Large intestine (tissue), 12 donors: ENCODE measurements at places on chromosomes 2 and 18. TPM values are rescaled to one million over a fixed set of nuclear protein-coding genes. Genes with fewer than 3 reads are reported as not detected.

Gene ZNF396
- polyA plus RNA-seq: 2.8 TPM

Gene ANO7
- polyA plus RNA-seq: 31.7 TPM

Gene TNP1
- polyA plus RNA-seq: not detected

Gene EFHD1
- 1.7 TPM for polyA plus RNA-seq

DNA sequence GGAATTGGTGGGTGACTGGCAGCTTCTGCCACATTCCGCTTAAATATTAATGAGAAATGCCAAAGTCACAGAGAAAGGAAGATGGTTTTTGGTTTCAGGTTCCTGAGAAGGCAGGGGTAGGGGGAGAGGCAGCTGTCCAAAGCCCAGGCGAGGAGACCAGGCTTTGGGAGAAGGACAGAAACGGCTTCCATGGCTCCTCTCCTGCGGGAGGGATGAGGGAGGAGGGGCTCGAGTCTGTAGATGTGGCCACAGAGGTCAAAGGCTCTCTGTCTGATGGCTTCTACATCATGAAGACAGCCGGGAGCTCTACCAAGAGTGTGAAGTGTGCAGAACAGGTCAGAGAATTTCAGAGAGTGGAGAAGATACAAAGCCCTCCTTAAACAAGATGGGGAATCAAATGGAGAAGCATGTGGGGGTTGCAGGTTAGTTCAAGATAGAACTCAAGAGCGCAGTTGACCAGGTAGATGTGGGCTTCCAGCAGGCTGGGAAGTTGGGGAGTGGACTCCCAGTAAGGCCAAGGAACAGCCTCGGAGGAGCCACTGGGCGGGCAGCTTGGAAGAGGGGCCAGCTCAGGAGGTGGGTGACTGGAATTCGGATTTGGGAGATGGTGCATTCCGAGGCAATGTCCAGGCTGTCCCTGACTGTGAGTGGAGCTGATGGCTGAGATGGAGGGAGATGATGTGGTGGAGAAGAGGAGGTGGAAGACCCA lies 23.8 kb upstream of the HPCAL1 start:
- no peak for DNase-seq

DNA sequence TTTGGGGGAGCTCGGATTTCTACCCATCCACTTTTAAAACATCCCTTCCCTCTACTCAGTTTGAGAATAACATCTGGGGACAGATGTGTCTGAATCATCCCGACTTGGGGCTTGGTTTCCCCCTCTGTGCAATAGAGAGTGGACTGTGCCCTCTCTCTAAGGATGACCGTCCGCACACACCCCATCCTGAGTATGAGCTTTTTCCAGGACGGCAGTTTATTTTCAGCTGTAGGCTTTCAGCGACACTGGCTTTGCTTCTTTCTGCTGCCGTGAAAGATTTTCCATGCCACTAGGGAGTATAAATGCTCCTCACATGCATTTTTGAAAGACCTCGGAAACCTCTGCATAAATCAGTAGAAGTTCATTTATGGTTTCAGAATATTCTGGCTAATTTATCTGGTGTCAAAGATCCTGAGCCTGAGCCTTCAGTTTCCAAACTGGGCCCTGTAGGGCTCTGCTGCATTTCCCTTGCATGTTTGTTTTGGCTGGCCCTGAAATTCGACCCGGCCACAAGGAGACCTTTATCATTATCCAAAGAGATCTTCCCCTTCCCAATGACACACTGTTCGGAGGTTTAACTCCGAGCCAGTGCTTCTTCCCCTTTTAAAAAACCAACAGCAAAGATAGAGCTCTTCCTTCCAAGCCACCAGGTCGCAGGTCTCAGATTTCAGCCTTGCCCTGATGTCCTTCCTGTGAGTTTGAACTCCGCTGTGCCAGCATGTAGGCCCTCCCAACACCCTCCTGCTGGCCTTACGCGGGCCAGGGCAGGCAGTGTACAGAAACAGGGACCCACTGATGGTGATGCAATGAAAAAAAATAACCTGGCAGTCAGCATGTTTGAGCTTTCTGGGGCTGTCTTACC lies 53.3 kb downstream of the FECH start:
- DNase-seq: peak; percentile 61

DNA sequence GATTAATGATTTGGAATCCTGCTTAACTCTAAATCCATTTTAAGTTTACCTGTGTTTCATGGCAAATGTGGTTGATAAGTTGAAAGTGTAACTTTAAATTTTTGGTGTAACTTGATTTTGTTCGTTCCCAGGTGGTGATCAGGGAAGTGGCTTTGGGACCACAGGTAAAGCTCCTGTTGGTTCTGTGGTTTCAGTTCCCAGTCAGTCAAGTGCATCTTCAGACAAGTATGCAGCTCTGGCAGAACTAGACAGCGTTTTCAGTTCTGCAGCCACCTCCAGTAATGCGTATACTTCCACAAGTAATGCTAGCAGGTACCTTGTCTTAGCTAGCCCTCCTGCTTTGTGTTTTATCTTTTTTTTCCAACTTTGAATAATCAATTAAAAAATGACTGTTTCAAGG lies 62.8 kb downstream of the AGFG1 start:
- DNase-seq: no peak

GRCh38 chr2:197201874-197202273 lies 108.7 kb downstream of the ANKRD44 start:
- no peak for DNase-seq

DNA sequence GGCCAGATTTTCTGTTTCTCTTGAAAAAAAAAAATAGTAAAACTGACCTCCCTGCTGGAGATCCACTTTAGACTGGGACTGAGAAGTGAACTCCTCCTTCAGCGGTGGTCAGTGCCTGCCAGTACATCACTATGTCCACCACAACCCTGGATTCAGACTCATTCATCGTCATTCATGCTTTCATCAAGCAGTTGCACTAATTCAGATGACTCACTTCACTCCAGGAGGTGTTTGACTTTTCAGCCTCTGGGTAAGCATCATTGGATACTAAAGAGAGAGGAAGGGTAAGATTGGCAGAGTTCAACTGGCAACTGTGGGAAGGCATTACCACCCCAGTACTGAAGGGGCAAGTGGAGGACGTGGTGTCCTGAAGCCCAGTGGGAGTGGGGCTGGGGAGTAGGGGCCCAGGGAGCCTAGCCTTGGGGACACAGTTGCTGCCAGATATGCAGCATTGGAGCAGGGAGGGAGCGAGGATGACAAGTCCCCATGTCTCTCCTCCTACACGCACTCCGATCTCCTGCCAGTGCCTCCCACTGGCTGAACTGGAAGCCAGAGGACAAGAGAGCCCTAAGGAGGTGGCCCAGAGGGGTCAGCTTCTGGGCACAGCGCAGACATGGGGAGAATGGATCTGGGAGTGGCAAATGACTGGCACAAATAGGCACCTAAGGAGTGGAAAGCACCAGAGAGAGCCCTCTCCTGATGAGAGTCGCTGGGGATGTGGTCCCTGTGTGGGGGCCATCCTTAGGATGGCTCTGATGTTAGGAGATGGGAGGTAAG lies 111.1 kb downstream of the TGFA start:
- DNase-seq: no peak

GRCh38 chr18:79917169-79917852 lies 34.1 kb downstream of the SLC66A2 start:
- DNase-seq: no peak

DNA sequence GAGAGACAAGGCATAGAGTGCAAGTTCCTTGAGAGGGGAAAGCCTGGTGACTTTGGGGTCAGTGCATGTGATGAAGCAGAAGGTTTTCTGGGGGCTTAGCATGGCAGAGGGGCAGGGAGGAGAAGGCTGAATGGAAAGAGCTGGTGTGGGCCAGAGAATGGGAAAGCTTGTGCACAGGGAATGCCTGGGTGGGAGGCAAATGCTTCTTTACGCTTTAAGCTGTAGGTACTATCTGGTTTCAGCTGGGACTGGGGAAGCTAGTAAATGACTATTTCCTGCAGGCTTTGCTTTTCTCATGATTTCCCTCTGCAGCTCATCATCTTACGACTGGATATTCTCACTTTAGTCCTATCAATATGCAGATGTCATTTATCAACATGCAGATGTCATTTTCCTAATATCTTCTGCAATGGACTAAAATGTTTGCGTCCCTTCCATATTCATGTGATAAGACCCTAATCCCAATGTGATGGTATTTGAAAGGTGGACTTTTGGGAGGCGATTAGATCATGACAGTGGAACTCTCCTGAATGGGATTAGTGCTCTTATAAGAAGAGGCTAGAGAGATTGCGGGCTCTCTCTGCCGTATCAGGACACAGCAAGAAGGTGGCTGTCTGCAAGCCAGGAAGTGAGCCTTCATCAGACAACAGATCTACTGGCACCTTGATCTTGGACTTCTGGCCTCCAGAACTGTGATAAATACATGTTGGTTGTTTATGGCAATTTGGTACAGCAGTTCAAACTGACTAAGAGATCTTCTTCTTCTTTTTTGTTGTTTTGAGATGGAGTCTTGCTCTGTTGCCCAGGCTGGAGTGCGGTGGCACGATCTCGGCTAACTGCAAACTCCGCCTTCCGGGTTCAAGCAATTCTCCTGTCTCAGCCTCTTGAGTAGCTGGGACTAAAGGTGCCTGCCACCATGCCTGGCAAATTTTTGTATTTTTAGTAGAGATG lies 50.1 kb downstream of the MYCN start:
- no peak for DNase-seq

DNA sequence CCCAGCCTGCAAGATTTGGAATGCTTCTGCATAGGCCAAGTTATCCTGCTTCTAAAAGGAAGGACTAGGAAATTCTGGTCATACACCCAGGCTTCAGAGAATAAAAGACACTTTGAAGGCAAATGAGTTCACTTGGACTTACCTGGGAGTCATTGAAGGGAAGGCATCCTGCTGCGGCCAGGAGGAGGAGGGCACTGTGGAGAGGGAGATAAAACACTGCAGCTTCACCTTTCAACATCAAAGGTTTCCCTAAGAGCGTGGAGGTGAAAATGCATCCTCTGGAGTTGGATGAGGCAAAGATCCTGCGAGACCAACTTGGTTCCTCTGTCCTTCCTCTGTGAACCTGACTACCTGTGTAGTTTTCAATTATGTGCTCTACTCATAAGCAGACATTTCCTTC lies 79.5 kb upstream of the RIOK3 start:
- no peak for DNase-seq

GRCh38 chr2:5698134-5698533 lies 6.0 kb downstream of the SOX11 start:
- no peak for DNase-seq

DNA sequence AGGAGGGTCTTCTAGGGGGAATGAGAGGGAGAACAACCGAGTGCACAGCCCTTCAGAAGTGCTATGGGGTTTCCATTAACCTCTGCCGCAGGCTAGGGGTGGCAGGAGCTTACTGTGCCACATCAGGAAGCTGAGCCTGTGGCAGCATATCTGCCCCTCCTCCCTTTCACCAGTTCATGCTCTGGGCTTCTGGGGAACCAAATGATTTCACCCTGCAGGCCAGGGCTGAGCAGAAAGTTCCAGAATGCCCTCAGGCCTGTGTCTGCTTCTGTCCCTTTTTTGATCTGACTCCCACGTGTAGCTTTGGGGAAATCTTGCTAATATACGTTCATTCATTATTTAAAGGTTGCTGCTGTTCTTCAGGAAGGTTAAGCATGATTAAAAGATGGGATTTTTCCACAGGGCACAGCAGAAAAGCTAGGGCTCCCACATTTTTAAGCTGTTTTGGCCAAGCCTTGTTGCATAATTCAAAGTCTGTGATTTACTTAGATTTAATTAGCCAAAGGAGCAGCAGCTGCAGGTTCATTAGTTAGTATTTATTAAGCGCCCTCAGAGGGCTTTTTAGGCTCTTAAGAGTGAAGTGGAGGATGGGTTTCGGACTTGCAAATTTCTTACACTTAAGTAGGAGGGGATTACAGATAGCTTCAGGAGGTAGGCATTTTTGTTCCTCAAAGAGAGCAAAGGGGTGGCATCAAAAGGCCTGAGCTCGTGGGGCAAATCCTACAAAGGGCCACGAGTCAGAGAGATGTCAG lies 10.2 kb downstream of the TMEM247 start:
- no peak for DNase-seq
